ENCODE measurements at places on chromosomes 5 and 9.

DNA sequence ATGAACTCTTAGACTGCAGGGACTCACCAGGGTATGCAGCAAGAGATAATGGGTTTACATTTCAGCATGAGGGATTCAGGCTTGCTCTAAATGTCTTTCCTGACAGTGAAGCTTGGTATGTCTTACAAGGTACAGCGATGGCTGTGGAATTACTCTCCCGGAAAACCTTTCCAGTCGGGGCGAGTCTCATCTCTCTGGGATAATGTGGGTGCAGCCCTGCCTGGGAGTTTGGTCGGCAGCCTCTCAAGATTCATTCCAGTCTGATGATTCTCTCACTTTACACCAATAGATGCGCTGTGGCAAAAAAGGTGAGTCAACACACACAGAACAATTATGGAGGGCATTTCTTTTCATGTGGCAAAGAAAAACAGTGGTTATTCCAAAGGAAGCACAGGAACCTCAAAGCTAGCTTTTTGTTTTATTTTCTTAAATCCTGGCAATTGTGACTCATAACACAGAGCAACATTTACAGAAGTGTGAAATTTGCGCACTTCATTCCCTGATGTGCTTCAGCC lies 190.3 kb downstream of the DCP2 start:
- DNase-seq = peak; percentile 76

- no peak for DNase-seq
Measured at GRCh38 chr9:90943341-90943740, 141.7 kb downstream of the SYK start.

DNA sequence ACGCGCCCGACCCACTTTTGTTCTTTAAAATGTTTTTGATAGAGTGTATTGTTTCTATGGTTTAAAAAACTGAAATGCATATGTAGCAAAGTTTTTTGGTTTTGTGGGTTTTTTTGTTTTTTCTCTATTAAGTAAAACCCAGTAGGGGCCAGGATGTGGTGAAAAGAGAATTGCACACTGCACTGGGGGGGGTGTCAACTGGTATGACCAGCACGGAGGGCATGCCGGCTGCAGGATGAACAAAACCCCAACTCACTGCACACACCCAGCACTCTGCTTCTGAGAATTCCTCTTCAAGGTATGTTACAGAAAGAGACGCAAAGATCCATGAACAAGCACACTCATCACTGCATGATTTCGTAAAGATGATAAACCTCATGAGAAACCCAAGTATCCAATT lies 75.0 kb downstream of the STK10 start:
- no peak for DNase-seq

DNA sequence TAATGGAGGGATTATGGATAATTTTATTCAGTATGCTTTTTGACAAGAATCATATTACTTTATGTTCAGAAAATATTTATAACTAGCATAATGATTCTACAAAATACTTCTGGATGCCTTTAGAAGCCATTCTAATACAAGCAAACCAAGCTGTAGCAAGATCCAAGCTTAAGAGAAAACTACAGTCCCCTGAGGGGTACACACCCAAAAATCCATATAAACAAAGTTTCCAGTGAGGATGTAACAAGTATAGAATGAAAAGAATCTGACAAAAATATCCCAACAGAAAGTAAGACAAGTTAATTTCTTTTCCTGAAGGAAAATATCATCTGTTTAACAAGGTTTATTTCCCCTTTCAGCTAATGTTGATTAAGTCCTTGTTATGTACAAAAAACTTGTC lies 53.9 kb downstream of the MLLT3 start:
- DNase-seq = no peak

GRCh38 chr5:36270175-36270574 lies 28.4 kb upstream of the NADK2 start:
- no peak for DNase-seq

- no peak for DNase-seq
Measured at GRCh38 chr5:135271533-135272310, 127.3 kb downstream of the MACROH2A1 start.

DNA sequence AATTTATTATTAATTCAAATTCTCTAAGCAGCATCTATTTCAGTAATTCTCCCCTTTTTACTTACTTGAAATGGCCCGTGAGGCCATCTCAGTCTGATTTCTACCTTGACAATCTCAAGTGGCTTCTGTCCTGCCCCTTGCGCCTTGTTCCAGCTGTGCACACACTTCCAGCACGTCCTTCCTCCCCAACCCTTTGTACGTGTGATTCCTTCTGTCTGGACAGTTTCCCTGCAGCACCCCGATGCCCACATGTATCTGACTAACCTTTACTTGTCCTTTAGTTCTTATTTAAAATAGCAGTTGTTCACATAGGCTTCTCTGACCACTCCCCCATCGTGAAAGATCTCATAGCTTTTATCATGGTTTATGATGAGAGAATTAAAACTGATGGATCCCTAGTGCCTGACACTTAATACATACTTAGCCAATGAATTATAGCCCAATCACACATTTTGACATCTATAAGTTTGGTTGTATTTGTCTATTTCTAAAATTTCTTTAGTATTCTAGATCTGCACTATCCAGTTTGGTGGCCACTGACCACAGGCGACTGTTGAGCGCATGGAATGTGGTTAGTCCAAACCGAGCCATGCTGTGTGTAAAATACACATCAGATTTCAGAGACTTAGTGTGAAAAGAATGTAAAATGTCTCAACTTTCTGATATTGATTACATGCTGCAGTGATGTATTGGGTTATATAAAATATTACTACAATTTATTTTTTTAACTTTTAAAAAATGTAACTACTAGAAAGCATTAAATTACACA lies 14.3 kb downstream of the ZBTB34 start:
- no peak for DNase-seq

- DNase-seq = no peak
Measured at GRCh38 chr5:132870801-132871200, 2.7 kb upstream of the LEAP2 start.

- DNase-seq = no peak
Measured at GRCh38 chr5:126098330-126099017, 324.7 kb upstream of the GRAMD2B start.

- DNase-seq = no peak
Measured at GRCh38 chr9:111559000-111559610, 34.1 kb downstream of the ZNF483 start.

GRCh38 chr5:1037671-1038416 lies 29.2 kb downstream of the NKD2 start:
- no peak for DNase-seq

- DNase-seq = no peak
Measured at GRCh38 chr9:87309236-87309635, 188.4 kb upstream of the DAPK1 start.

- no peak for DNase-seq
Measured at GRCh38 chr9:86703346-86703745, 244.0 kb downstream of the GAS1 start.

- DNase-seq = no peak
Measured at GRCh38 chr9:132078699-132079356, 839 bp downstream of the MED27 start.

GRCh38 chr5:39476843-39477220 lies 52.1 kb upstream of the DAB2 start:
- no peak for DNase-seq

- no peak for DNase-seq
Measured at GRCh38 chr5:114120166-114120565, 241.7 kb upstream of the KCNN2 start.

DNA sequence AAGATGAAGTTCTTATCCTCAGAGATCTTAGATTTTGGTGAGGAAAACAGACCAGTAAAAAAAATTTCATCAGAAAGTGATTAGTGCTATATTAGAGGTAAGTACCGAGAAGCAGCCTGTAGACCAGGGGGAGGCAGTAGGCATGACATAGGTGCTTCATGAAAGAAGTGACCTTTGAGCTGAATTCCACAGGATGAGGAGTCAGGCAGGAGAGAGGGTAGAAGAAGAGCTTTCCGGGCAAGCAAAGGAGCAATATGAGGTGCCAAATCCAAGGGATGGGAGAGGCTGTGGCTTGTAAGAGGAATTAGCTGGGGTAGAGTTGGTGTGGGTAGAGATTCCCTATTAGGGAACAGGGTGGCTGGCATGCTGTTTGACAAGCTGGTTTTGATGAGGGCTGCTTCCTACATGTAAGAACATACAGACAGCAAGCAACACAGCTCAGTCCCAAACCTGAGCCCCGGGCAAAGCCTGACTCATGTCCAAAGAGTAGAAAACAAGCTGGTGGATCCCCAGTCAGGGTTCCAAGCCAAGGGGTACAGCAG lies 48.4 kb upstream of the PWWP2A start:
- no peak for DNase-seq

GRCh38 chr9:114845373-114845772 lies 39.5 kb upstream of the TNFSF15 start:
- no peak for DNase-seq

GRCh38 chr5:173055983-173056782 lies at the start of gene CREBRF:
TSS of gene CREBRF (plus strand) at chr5:173056352. CDS start at chr5:173080776, 24,424 bp downstream.
- DNase-seq = peak; percentile 97

DNA sequence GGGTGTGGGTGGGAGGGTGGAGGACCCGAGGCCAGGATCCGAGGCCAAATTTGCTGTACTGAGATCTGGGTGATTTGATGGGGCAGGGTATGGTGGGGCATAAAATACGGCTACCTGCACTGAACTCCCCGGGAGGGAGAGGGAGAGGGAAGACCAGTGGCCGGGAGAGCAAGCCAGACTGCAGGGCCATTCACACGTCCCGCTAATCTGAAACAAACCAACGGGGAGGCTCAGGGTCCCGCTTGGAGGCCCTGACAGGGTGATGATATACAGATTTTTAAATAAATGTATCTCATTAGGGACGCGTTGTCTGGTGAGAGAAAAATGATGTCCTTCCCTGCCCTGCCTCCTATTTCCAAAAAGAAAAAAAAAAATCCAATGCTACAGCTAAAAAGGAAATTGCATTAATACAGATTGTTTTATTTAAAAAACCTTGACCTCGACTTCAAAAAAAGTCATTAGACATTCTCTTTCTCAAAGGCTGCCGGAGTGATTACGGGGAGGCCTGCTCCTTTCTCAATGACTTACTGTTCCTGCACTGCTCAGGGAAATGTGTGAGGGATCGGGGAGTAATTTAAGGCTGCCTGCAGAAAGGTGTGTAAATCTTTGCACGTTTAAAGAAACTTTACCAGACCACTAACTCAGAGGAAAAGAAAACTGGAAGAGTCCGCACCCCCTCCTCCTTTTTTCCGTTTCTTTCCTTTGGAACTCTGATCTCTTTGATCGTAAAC lies 11.5 kb upstream of the PRRX2 start:
- no peak for DNase-seq

DNA sequence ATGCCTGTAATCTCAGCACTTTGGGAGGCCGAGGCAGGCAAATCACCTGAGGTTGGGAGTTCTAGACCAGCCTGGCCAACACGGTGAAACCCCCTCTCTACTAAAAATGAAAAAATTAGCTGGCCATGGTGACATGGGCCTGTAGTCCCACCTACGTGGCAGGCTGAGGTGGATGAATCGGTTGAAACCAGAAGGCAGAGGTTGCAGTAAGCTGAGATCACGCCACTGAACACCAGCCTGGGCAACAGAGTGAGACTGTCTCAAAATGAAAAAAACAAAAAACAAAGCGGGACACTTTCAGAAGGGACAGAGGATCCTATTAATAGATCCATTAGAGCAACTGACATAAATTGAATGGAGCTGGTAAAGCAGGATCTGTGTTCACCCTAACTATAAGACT lies 89.6 kb upstream of the SGCD start:
- DNase-seq = no peak

GRCh38 chr5:35771300-35771699 lies 85.4 kb upstream of the IL7R start:
- DNase-seq = peak; percentile 51

DNA sequence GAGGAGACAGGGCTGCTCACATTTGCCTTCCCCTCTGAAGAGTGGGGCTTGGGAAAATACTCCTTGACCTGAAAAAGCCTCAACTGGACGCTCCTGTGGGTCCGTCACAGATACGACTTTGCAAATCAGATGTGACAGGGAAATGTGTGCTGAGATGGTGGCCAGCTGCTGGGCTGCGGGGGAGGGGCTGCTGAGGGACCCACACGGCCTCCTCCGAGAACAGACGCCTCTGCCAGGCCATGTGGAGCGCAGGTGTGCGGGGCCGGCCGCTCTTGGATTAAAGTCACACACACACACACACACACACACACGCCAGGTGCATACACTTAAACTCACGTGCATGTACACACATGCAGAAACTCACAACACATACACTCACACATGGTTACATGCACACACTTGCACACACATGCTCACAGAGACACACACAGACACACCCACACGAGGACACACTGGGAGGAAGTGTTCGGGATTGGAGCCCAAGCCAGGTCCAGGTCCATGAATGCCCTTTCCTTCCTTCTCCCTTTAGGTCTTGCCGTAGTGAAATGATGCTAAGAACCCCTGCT lies 167.4 kb downstream of the GAPVD1 start:
- DNase-seq = no peak

DNA sequence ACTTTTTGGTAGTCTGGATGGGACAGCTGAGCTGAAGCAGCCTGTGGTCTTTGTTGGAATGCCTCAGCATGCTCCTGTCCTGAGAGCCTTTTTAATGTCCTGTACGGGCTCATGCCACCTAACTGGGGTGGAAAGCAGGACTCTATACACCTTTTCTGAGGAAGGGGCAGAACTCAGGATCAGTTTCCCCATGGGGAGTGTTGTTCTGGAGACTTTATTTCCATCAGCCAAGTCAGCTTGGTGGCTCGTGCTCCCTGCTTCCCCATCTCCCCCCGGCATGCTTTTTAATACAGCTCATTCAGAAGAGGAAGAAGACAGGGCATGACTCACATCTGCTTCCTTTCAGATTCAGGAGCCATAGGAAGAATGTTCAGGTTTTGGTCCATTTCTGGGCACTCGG lies 5.1 kb upstream of the SEPTIN8 start:
- no peak for DNase-seq

DNA sequence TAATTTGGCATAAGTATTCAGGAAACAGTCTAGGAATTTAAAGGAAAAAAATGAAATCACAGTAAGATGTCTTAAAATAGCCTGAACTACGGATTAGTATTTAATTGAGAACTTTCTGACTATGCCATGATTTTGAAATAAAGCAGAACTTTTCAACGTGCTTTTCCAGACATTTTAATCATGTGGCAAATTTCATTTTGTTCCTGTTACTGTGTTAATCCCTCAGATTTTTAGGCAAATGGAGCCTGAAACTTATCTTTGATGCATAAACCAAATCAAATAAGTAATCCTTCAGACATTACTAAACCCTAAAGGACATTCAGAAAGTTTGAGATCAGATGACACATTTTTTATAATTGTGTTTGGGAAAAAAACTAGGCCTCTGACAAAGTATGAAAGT lies 75.7 kb downstream of the FBN2 start:
- no peak for DNase-seq

DNA sequence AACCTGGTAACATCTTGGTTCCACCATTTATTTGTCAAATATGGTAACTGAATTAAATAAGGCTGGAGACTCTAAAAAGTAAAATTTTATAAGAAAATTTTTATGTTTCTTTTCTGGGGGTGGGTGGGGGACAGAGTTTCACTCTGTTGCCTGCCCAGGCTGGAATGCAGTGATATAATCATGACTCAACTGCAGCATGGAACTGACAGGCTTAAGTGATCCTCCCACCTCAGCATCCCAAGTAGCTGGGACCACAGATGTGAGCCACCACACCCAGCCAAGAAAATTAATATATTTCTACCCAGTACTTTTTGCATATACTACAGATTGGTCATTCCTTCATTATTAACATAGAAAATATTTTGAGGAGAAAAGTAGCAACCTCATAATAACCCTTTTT lies 216.9 kb downstream of the DEPDC1B start:
- no peak for DNase-seq

Measured in LoVo (cell line).